Stimulated activated CD4-positive, alpha-beta T cell treated with anti-CD3 and anti-CD28 coated beads, Interleukin-1b, Interleukin-23, amount 100 ng/mL, for 48 hours (primary cell): ENCODE measurements at places on chromosomes 5 and 9.

DNA sequence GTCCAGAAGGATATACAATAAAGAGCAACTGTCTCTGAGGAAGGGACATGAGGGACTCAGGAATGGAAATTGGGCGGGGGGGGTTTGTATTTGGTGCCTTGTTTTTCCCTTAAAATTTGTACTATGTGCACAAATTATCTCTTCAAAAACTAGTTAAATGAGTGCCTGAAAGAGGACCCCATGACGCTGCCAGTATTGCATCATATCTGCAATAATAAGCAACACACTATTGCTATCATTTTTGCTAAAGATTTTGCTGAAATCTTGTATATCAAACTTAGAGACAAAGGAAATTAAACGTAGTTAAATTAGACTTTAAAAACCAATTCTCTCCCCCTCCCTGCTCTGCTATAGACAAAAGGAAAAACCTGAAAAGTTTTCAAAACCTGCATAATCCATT is 89.7 kb upstream of the SLC30A5 start:
- no peak for DNase-seq

GRCh38 chr9:114324492-114324891 is 1.6 kb downstream of the ORM1 start:
- no peak for DNase-seq

DNA sequence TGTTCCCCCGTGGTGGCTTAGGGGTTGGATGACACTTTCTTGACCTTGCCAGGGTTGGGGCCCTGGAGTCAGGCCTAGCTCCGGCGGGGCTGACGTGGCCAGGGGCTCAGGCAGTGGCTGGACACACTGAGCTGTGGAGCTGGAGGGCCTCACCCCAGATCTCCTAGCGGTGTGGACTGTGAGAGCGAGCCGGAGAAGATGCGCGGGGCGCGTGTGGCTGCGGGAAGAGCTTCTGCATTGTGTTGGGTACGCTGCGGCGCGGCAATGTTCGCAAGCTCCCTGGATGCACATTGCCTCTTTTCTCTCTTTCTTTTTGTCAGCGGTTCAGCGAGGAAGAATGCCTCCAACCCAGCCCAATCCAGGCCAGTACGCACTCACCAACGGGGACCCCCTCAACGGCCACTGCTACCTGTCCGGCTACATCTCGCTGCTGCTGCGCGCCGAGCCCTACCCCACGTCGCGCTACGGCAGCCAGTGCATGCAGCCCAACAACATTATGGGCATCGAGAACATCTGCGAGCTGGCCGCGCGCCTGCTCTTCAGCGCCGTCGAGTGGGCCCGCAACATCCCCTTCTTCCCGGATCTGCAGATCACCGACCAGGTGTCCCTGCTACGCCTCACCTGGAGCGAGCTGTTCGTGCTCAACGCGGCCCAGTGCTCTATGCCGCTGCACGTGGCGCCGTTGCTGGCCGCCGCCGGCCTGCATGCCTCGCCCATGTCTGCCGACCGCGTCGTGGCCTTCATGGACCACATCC is 4.8 kb downstream of the NR2F1 start:
- DNase-seq = no peak

GRCh38 chr9:94656200-94656599 is 16.9 kb upstream of the FBP1 start:
- DNase-seq = peak; percentile 56

DNA sequence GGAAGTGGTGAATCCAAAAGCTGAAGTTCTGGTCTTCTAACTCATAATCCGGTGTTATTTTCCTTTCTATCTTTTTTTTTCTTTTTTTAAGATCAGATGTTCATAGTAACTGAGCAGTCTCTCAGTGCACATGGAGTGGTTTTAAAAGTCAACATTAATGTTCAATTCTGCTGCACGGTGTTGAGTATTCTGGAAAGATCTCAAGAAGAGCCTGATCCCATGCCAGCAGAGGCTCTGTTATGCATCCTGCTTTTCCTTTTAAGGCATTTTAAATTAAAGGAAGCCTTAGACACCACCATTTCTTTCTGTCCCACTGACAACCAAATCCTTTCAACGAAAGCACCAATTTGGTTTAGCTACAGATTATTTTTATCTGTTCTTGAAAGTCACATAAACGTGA is 33.4 kb downstream of the SEMA5A start:
- DNase-seq = no peak

GRCh38 chr5:126846344-126846743 is 69.4 kb downstream of the LMNB1 start:
- no peak for DNase-seq

DNA sequence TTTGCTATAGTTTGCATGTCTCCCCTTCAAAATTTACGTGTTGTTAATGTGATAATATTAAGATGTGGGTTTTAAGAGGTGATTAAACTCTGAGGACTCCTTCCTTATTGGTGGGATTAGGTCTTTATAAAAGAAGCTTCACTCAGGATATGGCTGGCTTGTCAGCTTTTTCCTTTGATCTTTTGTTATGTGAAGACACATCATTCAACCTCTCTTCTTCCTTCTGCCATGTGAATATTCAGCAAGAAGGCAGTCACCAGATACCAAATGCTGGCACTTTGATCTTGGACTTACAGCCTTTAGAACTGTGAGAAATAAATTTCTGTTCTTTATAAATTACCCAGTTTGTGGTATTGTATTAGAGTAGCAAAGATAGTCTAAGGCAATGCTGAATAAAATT is 855.9 kb upstream of the CDH10 start:
- DNase-seq = no peak

- DNase-seq = no peak
Observed at GRCh38 chr5:68169903-68170302, 45.7 kb upstream of the PIK3R1 start.

GRCh38 chr9:87714819-87715218 is 11.1 kb upstream of the CTSL start:
- DNase-seq = no peak

DNA sequence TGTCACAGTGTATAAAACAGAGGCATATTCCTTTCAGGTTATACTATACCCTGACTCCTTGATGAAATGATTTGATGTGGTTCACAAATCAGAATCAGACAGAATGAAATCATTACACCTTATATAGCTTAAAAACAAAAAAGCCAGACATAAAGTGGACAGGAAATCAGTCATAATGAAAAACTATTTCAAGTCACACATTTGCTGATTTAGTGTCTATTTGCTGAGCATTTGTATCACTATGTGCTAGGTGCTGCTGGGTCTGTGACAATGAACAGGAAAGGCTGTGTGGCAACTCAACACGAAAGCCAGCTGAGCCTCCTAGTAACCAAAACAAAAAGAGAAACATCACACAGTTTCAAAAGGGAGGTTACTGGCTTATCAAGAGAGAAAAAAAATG is 194.0 kb downstream of the EFNA5 start:
- DNase-seq = peak; percentile 8

DNA sequence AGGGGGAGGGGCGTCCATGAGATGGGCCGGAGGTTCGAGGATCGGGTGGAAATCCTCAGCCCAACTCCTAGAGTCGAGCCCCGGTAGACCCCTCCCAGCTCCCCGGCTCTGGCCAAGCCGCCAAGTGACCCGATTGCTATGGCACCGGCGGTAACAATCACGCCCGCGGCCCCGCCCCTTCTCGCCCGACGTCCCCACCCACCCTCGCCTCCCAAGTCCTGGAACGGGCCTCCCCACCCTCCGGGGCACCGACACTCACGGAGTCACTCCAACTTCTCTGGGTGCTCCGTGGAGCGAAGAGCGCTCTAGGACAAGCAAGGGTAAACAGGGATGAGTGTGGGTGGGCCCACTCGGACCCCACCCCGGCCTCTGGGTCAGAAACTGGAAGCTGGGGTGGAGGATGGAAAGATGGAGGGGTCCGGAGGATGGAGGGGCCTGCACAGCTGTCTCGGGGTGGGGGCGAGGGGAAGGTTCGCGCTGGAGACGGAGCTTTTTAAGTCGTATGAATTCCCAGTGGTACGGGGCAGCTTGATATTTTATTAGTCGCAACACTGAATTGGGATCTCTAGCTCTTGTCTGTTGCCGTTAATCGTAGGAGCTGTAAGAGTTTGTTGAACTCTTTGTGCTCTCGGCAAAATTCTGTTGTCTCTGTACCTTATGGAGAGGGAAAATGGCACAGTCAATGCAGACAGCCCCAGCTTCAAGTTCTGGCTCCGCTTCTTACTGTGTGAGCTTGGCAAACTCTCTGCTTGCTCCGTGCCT is at the start of gene SPACA9:
Gene SPACA9 (plus strand): TSS at position 204 of the 762 bp plus-strand sequence. CDS start 5,050 bp downstream, outside the sequence.
- peak; percentile 24 for DNase-seq

GRCh38 chr9:111300140-111300735 is 29.8 kb downstream of the OR2K2 start:
- no peak for DNase-seq

GRCh38 chr5:6701491-6701890 is 11.7 kb upstream of the TENT4A start:
- DNase-seq = no peak

DNA sequence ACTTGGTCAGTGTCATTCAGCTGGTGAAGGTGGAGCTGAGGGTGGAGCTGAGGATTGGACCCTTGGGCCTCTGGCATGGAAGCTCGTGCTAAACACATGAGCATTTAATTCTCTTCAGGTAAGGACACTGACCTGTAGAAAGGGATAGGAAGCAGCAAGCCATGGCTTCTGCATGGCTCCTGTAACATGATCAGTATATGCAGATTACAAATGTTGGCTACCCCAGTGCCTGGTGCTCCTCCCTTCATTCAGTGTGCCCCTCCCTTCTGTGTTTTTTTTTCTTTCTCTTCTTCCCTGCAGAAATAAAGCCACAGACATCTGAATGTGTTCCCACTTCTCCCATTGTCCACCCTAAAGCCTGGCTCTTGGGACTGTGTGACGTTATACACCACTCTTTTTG is 52.9 kb downstream of the ARHGAP26 start:
- DNase-seq = no peak

GRCh38 chr5:78543292-78543691 is 105.3 kb downstream of the LHFPL2 start:
- DNase-seq = no peak

DNA sequence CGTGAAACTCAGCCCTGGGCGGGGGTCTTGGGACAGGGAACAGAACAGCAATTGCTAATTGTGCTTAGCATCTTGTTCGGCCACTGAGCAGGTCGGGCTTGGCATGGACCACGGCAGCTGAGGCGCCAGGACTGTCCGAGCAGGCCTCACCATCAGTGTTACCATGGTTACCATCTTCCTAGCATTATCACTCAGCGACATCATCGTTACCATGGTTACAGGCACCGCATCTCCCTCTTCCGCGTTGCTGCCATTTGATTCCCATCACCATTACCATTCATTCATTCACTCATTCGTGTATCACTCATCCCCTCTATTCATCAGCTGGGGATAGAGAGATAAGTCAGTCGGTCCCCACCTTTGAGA is 81.0 kb upstream of the ZBTB43 start:
- no peak for DNase-seq

DNA sequence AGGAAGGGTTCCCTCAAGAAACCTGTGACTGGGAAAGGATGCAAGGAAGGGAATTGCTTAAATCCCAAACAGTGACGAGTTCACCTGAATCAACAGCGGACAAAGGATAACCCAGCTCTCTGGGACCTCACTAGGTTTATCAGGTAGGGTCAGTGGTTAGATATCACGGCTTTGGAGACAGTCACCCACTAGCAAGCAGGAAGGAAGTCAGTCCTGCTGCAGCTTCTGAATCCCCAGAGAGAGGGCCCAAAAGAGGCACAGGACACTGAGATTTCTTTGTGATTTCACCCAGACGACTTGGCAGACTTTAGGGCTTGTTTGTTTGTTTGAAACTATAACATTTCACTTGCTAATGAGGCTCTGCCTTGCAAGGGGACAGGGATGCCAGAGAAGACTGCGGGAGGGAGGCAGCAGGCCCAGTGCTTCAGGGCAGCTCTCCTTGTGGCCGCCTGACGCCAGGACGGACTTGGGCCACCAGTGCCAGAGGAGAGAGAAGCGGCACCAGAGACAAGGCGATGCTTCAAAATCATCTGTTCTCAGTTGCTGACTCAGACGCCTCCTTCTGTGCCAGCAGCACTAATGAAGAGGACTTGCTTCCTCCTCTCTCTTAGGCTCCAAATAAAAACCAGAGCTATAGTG is 275.6 kb upstream of the SLC30A5 start:
- DNase-seq = no peak

GRCh38 chr5:115543365-115544042 is 1.1 kb downstream of the FEM1C start:
- DNase-seq = peak; percentile 38

DNA sequence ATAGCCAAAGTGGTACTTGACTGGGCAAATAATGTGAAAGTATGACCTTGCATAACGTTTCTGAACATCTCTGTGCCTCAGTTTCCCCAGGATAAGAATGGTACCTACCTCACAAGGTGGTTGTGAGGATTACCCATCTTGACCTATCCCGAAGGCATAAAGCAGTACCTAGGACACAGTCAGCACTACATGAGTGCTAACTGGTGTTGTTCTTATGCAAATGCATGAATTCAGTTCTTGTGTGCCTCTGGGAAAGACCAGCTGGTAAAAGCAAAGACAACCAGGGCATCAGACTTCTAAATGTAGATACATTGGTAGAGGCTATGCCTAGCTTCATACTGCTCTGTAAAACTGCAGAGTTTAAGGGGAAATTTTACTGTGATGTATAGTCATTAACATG is 21.8 kb upstream of the TMEM252 start:
- no peak for DNase-seq

GRCh38 chr9:95516734-95517558 is at the start of gene PTCH1:
Gene PTCH1, minus strand, starts transcription at chr9:95516971.
- peak; percentile 35 for DNase-seq

DNA sequence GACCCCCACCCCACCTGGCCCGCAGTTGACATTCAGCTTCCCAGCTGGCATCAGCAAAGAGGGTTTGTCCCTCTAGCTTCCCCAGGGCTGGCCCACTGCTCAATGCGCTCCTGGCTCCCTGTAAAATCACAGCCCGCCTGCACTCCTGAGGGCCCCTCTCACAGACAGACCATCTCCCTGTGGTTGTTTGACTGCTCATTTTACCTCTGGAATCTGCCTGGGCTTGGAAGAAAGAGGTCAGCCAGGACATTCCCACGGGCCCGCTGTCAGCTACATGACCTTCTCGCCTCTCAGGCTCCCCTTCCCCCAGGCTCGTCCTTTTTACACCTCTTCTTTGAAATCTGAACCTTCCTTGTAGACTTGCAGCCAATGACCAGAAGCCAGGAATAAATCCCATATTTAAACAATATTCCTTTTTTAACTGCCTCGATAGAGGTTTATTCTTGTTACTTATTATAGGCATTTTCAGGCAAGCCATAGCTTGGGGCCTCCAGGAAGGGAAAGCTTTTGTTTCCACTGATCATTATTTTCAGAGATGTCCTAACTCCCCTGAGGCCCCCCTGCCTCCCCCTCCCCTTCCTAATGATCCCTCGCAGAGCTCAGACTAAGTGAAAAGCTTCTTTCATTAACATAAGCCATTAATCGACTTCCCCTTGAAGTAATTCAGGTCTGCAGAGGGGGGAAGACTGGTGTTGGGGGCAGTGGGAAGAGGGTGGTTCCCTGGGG is 76.3 kb upstream of the IQGAP2 start:
- no peak for DNase-seq

- DNase-seq = no peak
Observed at GRCh38 chr9:108282872-108283271, 572.9 kb downstream of the ACTL7B start.
